ENCODE measurements at places on chromosomes 1 and 21. TPM values are rescaled to one million over a fixed set of nuclear protein-coding genes. Genes with fewer than 3 reads are reported as not detected.

The KIF21B gene
- total RNA-seq: 2.1 TPM

The ZNF648 gene
- not detected for total RNA-seq

The NFYC gene
- total RNA-seq: 43.3 TPM

The KCNA2 gene
- 0.04 TPM for total RNA-seq

The MAN1A2 gene
- 18.1 TPM for total RNA-seq

GRCh38 chr1:208510192-208510952 is 266.2 kb upstream of the PLXNA2 start:
- H3K27me3 ChIP-seq: no peaks in the 10 kb centered on the region
- H3K36me3 ChIP-seq: no peaks in the 10 kb centered on the region
- no peak for DNase-seq
- H3K4me3 ChIP-seq: no peak overlapping the region

DNA sequence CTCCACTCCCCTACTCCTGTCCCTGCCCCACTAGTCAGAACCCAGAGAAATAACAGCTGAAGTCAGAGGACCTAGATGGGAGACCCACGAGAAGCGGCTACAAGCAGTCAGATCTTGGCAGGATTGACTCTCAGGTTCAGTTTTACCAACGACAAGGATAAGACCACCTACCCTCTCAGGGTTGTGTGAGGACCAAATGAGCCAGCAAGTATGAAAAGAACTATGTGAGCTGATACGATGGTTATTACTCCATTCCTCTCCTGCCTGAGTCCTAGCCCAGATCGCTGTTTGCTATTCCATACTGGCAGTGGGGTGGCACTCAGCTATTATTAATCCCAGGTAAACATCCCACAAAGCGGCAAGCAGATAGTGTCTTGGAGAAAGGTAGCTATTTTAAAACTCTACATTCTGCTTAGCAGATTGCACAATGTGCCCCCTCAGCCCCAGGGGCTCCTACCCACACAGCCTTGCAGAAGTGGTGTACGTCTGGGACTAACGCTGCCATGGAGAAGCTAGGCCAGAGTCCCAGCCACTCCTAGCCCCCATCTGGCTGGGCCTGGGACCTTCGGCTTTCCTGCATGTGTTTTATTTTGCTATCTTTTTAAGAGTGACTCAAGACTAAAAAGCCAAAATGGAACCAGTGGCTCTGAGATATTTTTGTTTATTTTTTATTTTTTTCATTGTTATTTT is 58.9 kb downstream of the CD46 start:
- DNase-seq: no peak
- peaks cover 91% of the 10 kb centered on the region for H3K4me1 ChIP-seq
- H3K4me3 ChIP-seq: no peak overlapping the region
- peaks cover 100% of the 10 kb centered on the region for H3K36me3 ChIP-seq
- H3K27me3 ChIP-seq: no peaks in the 10 kb centered on the region

DNA sequence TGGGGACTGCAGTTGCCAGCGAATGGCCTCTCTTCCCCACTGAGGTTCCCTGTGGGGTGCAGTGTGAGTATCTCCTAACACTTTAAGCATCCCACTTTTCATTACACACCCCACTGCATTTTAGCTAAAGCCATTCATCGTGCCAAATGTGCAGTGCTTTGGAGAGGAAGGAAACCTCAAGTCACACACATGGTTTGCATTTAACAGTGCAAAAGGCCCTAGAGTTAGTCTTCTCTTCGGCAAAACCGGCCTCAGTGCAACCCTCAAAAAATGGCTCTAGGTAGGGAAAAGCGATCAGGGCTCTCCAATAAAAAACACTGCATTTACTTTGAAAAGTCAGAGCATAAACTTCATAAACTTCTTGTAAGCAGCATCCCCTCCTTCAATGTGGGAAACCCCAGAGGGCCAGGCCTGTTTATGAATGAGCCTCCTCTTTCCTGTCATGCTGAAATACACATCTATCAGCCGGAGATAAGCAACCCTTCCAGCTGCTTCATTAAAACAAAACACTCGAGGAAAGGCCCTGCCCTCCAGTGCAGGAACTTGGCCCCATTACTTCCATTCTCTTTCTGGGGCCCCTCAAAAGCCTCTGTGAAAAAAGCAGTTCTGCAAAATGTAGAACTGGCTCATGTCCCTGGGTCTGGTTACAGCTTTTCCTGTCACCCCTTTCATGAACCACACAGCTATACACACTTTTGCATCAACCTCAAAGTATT is 184.0 kb downstream of the CDC7 start:
- DNase-seq: no peak
- H3K4me1 ChIP-seq: peaks cover 46% of the 10 kb centered on the region
- H3K27ac ChIP-seq: peak overlapping the region; percentile 45
- no peak overlapping the region for H3K4me3 ChIP-seq
- H3K27me3 ChIP-seq: no peaks in the 10 kb centered on the region
- H3K36me3 ChIP-seq: peaks cover 29% of the 10 kb centered on the region

GRCh38 chr1:175162955-175163354 is 29.6 kb downstream of the KIAA0040 start:
- peaks cover 87% of the 10 kb centered on the region for H3K36me3 ChIP-seq
- no peak for DNase-seq
- H3K4me1 ChIP-seq: no peaks in the 10 kb centered on the region
- no peak overlapping the region for H3K4me3 ChIP-seq
- H3K27me3 ChIP-seq: no peaks in the 10 kb centered on the region

GRCh38 chr1:161046605-161047228 is 940 bp upstream of the USF1 start:
- peaks cover 58% of the 10 kb centered on the region for H3K36me3 ChIP-seq
- DNase-seq: no peak
- H3K27ac ChIP-seq: peak overlapping the region; percentile 94
- no peaks in the 10 kb centered on the region for H3K27me3 ChIP-seq

DNA sequence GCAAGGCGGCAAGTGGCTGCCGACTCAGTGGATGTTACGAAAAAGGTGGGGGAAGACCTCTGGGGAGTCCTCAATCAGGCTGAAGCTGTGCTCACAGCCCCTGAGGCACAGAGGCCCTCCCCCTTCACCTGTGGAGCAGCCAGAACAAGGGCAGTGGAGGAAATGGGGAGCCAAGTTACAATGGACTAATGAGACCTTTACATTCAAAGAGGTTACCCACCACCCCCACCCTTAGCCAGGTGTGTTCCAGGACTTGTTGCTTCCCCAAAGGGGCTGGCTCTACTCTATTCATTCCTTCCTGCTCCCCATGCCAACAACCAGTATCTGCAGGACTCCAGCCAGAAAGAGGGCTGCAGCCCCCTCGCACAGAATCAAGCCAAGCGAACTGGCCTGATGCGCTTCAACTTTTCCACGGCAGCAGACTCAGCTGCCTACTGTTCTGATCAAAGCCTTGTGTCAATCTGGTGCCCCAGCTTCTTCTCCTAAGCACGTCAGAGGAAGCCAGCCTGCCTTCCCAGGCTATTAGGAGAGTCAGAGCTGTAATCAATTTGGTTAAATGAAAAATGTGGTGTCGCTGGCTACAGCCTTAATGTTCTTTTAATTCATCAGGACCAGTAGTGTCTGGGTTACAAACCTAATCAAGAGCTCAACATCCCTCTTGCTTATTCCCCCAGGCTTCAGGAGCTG is 1.8 kb upstream of the SYT2 start:
- no peaks in the 10 kb centered on the region for H3K36me3 ChIP-seq
- no peak for DNase-seq
- H3K27me3 ChIP-seq: peaks cover 18% of the 10 kb centered on the region
- no peak overlapping the region for H3K4me3 ChIP-seq
- no peak overlapping the region for H3K27ac ChIP-seq

GRCh38 chr1:25527226-25527846 is 16.1 kb upstream of the LDLRAP1 start:
- H3K4me3 ChIP-seq: no peak overlapping the region
- H3K4me1 ChIP-seq: no peaks in the 10 kb centered on the region
- DNase-seq: no peak

GRCh38 chr1:219365451-219365850 is 191.8 kb downstream of the LYPLAL1 start:
- H3K4me3 ChIP-seq: no peak overlapping the region
- H3K27me3 ChIP-seq: no peaks in the 10 kb centered on the region
- H3K36me3 ChIP-seq: no peaks in the 10 kb centered on the region
- no peak for DNase-seq
- no peak overlapping the region for H3K27ac ChIP-seq

GRCh38 chr1:172997941-172998361 is 52.8 kb downstream of the TNFSF18 start:
- no peak overlapping the region for H3K4me3 ChIP-seq
- no peaks in the 10 kb centered on the region for H3K4me1 ChIP-seq
- no peak for DNase-seq
- no peaks in the 10 kb centered on the region for H3K36me3 ChIP-seq
- no peaks in the 10 kb centered on the region for H3K27me3 ChIP-seq

GRCh38 chr21:15441992-15442391 is 287.8 kb upstream of the USP25 start:
- no peak overlapping the region for H3K27ac ChIP-seq
- no peak overlapping the region for H3K4me3 ChIP-seq
- no peak for DNase-seq
- no peaks in the 10 kb centered on the region for H3K36me3 ChIP-seq
- H3K27me3 ChIP-seq: no peaks in the 10 kb centered on the region
- peaks cover 15% of the 10 kb centered on the region for H3K4me1 ChIP-seq

DNA sequence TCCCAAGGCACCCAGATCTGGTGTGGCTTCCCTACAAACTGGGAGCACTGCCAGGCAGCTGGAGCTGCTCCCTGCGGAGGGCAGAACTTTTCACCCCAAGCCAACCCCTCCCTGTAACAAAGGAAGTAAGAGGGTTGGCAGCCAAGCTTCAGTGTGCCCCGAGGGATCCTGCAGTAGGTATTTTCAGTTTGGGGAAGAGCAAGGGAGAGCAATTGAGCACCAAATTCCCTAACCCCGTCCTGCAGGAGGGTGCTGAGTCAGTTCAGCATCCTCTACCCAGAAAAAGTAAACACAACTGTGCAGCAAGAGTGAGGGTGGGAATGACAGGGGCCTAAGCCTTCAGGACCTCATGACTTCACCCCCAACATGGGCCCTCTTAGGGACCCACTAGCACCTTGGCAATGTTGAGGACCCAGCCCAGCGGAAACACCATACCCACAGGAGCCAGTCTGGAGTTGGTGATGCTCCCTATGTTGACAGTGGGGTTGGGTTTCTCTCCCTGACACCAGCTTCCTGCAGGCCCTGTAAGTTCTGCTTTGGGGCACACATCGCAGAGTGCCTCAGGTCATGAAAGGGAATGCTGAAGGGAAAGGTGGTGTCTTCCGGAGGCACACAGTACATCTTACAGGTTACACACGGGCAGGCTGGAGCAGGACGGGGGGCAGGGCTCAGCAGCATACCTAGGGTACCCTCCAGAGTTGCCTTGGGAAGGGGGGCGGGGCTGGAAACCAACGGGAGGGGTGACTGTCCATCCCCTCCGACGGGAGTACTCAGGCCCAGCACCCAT is 14.8 kb downstream of the SH3BP5L start:
- no peaks in the 10 kb centered on the region for H3K27me3 ChIP-seq
- H3K4me3 ChIP-seq: no peak overlapping the region
- H3K4me1 ChIP-seq: peaks cover 14% of the 10 kb centered on the region
- H3K36me3 ChIP-seq: peaks cover 51% of the 10 kb centered on the region

DNA sequence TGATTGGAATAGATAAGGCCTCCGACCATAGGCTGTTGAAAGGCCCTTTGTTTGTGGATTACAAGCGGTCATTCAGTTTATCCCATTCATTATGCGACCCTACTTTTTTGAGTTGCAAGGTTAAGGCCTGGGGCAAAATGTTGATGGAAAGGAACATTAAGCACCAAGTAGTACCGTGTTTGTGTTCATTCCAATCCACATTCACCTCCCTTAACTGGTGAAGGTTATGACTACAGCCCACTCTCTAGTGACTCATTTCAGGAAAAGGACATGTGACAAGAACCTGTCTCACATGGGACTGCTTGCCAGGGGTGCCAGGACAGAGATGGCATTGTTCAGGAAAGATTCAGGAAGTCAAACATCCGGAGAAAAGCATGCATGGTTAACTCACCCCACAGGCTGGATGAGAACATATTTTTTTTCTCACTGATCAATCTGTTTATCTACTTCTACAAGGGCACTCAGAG is 81.6 kb downstream of the CD58 start:
- no peak for DNase-seq
- H3K4me3 ChIP-seq: no peak overlapping the region
- H3K4me1 ChIP-seq: peaks cover 6% of the 10 kb centered on the region
- H3K36me3 ChIP-seq: no peaks in the 10 kb centered on the region
- H3K27me3 ChIP-seq: no peaks in the 10 kb centered on the region

DNA sequence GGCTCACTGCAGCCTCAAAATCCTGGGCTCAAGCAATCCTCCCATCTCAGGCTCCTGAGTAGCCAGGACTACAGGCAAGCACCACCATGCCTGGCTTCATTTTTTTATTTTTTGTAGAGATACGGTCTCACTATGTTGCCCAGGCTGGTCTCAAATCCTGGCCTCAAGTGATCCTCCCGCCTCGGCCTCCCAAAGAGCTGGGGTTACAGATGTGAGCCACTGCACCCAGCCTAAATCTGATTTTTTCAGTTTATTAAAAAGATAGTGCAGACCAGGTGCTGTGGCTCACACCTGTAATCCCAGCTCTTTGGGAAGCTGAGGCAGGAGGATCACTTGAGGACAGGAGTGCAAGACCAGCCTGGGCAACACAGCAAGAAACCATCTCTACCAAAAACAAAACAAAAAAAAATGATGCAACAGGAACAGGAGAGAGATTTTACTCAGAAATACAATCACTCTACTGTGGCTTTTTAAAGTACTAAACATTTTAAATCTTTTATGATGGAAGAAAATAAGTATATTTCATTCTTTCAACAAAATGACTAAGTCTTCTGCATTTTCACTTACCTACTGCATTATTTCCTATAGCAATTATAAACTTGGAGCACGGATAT is 1.9 kb downstream of the PSMG1 start:
- no peaks in the 10 kb centered on the region for H3K36me3 ChIP-seq
- no peak for DNase-seq
- H3K4me1 ChIP-seq: peaks cover 12% of the 10 kb centered on the region
- H3K27me3 ChIP-seq: no peaks in the 10 kb centered on the region
- no peak overlapping the region for H3K27ac ChIP-seq
- H3K4me3 ChIP-seq: no peak overlapping the region

- no peak overlapping the region for H3K4me3 ChIP-seq
- peak overlapping the region; percentile 75 for H3K27ac ChIP-seq
- no peaks in the 10 kb centered on the region for H3K36me3 ChIP-seq
- no peak for DNase-seq
- H3K4me1 ChIP-seq: peaks cover 100% of the 10 kb centered on the region
Observed at GRCh38 chr1:164611754-164612642, 53.0 kb downstream of the PBX1 start.

All from esophagus squamous epithelium (tissue), 5 donors.